Glutamatergic neuron (in vitro differentiated cells): ENCODE measurements at places on chromosomes 3 and 15. TPM values are rescaled to one million over a fixed set of nuclear protein-coding genes. Genes with fewer than 3 reads are reported as not detected.

GRCh38 chr15:53159458-53159857, 369.3 kb upstream of the ONECUT1 start:
- H3K27ac ChIP-seq: no peak overlapping the region
- H3K4me1 ChIP-seq: peaks cover 3% of the 10 kb centered on the region
- H3K4me3 ChIP-seq: no peak overlapping the region
- no peak for DNase-seq

CIP2A gene
- total RNA-seq: 8.2 TPM

DNA sequence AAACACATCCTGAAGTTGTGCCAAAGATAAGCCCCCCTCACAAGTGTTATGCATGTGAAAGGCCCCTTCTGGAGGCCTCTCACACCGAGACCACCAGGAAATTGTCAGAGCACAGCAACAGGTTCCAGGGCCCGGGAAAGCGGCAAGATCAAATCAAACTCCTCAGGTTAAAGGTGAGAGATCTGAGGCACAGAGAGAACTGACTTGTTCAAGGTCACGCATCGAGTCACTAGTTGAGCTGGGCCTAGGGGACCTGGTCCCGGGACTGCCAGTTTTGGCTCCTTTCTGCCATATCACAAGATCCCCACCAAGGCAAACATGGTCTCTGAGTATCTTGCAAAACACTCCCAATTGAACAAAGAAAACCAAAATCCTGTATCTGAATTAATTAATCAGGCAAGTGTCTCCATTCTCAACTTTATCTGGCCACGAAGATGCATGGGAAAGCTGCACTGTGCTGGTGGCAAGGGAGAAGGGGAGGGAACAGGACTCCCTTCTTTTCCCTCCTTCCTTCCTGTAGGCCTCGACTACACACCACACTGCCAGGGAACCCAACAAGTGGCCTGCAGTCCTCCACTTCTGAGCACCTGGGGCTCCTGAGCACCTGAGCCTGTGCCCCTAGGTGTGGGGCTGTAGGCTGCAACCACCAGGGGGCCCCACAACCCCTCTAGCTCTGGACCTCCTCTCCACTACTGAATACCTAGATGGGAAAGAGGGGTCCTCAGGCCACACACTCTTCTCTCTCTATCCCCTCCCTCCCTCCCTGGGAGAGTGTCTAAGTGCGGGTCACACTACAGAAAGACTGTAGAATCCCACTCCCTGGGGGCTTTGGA, 37.3 kb downstream of the ANP32A start:
- H3K36me3 ChIP-seq: no peaks in the 10 kb centered on the region
- no peaks in the 10 kb centered on the region for H3K27me3 ChIP-seq
- H3K4me3 ChIP-seq: no peak overlapping the region
- H3K4me1 ChIP-seq: no peaks in the 10 kb centered on the region

DNA sequence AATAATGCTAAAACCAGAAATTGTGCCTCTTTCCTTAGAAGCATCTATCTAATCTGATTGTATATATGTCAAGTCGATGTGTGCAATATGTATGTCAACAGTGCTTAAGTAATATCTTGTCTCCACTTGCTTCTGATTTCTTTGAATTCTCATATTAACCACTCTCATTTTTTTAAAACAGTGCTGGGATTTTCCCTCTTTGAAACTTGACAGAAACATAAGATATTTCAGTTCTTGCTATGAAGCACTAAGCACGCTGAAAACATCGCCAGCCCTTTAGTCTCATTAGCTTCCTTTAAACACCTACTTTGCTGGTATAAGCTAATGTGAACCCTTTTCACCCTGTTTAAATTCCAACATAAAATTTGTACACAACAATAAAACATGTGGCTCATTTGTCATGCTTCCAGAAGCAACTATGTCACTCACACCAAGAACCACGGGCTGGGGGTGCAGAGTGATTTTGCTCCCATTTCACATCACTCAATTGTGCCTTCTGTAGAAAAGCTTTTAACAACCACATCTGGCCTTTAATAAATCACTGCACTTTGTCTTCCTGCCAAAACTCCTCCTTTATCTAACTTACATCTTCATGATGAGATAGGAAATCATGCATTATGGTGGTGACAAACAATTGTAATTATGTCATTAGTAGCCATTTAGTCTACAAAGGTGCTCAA, 185.2 kb downstream of the FOXP1 start:
- peaks cover 3% of the 10 kb centered on the region for H3K4me1 ChIP-seq
- no peak overlapping the region for H3K4me3 ChIP-seq
- H3K27me3 ChIP-seq: no peaks in the 10 kb centered on the region
- no peak for DNase-seq
- H3K36me3 ChIP-seq: no peaks in the 10 kb centered on the region

SELENOT gene
- 74.0 TPM for total RNA-seq

GRCh38 chr3:7574435-7574834, 713.5 kb downstream of the GRM7 start:
- no peak overlapping the region for H3K4me3 ChIP-seq
- H3K4me1 ChIP-seq: no peaks in the 10 kb centered on the region
- DNase-seq: no peak
- no peaks in the 10 kb centered on the region for H3K27me3 ChIP-seq
- no peak overlapping the region for H3K27ac ChIP-seq

SOX14 gene
- total RNA-seq: not detected
